ENCODE measurements at places on chromosomes 4 and X. TPM values are rescaled to one million over a fixed set of nuclear protein-coding genes. Genes with fewer than 3 reads are reported as not detected.

DNA sequence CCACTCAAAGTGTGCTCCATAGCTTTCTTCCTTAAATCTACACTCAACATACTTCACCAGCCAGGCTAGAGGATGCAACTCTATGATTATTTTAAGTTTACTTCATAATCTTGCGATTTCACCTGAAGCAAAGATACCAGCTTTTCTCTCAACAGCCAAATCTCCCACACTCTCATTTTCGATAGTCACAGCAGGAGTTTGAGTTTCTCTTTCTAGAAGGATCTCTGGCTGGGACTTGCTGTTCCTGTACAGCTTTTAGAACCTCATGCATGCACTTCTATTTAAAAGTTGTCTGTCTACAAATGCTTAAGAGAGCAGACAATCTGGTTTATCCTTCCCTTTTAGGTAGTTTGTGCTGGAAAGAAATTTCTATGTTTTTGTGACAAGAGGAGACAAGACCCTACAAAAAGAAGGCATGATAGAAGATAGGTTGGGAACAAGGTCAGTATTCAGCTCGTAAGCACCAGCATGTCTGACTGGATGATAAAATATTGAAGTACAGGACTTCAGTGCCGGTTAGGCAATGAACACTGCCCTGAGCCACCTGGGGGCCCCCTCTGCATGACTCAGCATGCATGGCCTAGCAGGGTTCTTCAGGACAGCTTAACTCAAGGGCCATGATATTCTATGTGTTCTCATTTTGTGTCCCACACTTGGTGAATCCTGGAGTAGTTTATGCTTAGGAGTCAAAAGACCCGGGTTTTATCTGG is 65.6 kb downstream of the ATXN3L start:
- H3K4me1 ChIP-seq, result no peaks in the 10 kb centered on the region
- peaks cover 3% of the 10 kb centered on the region for H3K27me3 ChIP-seq
- DNase-seq, result no peak
- H3K36me3 ChIP-seq, result no peaks in the 10 kb centered on the region
- no peak overlapping the region for H3K4me3 ChIP-seq
- no peak overlapping the region for H3K27ac ChIP-seq

Gene ZFP92
- 0.91 TPM for total RNA-seq

- peak overlapping the region; percentile 78 for H3K4me3 ChIP-seq
- peak overlapping the region; percentile 88 for H3K27ac ChIP-seq
- no peaks in the 10 kb centered on the region for H3K36me3 ChIP-seq
- H3K4me1 ChIP-seq, result peaks cover 10% of the 10 kb centered on the region
Observed at GRCh38 chr4:113146876-113147358, 97.5 kb downstream of the ANK2 start.

GRCh38 chr4:74353858-74354257 is 11.1 kb upstream of the EREG start:
- no peaks in the 10 kb centered on the region for H3K27me3 ChIP-seq
- no peak overlapping the region for H3K4me3 ChIP-seq

Gene CFP
- total RNA-seq, result 8.3 TPM

Gene SYAP1
- 40.3 TPM for total RNA-seq

DNA sequence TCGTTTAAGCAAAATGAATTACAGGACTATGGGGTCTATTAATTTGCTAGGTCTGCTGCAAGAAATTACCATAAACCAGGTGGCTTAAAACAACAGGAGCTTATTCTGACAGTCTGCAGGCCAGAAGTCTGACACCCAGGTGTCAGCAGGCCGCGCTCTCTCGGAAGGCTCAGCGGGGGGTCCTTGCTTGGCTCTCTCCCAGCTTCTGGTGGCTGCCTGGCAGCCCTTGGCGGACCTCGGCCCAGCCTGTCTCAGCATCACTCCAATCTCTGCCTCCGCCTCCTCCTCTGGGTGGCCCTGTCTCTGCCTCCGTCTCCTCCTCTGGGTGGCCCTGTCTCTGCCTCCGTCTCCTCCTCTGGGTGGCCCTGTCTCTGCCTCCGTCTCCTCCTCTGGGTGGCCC is 580.5 kb upstream of the FAT1 start:
- H3K4me1 ChIP-seq, result no peaks in the 10 kb centered on the region
- H3K4me3 ChIP-seq, result no peak overlapping the region
- DNase-seq, result peak; percentile 29

- H3K27me3 ChIP-seq, result no peaks in the 10 kb centered on the region
- H3K27ac ChIP-seq, result no peak overlapping the region
- H3K4me1 ChIP-seq, result no peaks in the 10 kb centered on the region
- DNase-seq, result no peak
- no peak overlapping the region for H3K4me3 ChIP-seq
Observed at GRCh38 chr4:40812386-40812785, 62.6 kb downstream of the NSUN7 start.

Gene F8A2
- total RNA-seq, result not detected

DNA sequence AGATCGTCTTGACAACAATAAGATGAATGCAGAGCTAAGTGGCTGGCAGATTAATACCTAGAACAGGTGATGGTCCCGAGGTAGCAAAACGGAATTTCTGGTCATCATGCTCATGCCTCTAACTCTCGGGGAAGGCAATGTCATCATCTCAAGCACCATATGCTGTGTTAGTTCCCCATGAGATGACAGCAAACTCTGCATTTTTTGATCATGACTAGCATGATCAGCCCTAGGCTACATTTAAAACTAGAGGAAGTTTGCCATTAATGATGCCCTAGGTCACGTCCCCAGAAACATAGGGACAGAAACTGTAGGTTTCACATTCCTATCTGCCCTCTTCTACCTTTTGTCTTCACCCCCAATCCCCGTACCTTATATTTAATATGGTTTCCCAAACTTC is 11.6 kb downstream of the LPAR4 start:
- H3K27me3 ChIP-seq, result no peaks in the 10 kb centered on the region
- no peak for DNase-seq
- no peak overlapping the region for H3K27ac ChIP-seq
- no peaks in the 10 kb centered on the region for H3K4me1 ChIP-seq

GRCh38 chr4:10738826-10739489 is 54.4 kb upstream of the CLNK start:
- H3K4me3 ChIP-seq, result no peak overlapping the region
- no peaks in the 10 kb centered on the region for H3K4me1 ChIP-seq
- no peaks in the 10 kb centered on the region for H3K36me3 ChIP-seq

Gene SLC16A2
- 13.8 TPM for total RNA-seq

DNA sequence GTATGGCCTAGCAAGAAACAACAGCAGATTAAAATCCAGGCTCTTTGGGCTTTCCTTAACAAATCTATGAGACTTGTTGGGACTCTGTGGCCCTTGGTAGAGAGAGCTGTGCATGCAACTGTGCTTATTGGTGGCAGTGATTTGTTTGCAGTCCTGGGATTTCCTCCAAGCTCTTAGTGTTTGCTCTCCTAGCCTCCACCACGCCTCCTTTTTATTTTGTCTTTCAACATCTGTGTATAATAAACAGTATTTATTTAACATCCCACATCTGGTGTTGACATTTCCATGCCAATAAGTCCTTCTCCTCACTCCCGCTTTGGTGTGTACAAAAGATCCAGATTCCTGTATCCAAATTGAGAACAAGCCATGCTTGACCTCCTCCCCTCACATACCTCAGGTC is 3.1 kb downstream of the TNMD start:
- H3K36me3 ChIP-seq, result no peaks in the 10 kb centered on the region
- H3K27ac ChIP-seq, result no peak overlapping the region
- H3K4me3 ChIP-seq, result no peak overlapping the region

DNA sequence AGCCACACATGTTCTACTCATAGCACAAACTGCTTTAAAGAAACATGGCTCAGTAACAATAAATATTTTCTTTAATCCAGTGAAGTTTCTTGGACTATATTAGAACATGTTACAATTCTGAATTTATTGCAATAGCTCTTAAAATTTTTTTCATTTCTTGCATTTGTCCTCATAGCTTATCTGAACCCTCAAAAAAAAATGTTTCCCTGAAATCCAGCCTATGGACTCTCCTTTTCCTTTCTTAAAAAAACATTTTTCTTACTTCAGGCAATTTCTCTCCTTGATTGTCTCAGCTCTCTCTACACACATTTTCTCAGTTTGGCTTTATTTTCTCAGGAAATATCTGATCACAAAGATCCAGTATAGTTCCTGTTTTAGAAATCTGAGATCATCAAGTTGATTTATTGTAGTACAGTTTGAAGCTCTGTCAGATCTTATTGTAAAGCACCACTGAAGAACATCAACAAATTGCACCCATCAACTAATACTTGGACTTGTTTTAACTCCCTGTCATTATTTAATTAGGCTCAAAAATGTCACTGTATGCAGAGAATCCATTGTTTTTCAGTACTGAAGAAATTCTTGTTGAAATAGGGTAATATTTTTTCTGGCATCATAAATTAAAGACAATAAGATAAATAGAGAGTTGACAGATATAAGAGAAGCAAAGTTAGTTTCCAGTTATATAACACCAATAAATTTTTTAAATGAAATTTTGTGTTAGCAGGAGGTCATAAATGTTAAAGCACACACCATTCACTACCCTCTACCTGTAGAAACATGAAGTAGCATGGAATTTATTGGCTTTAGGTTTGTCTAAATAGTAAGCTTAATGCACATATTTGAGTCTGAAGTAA is 317.7 kb downstream of the ARHGAP24 start:
- no peak overlapping the region for H3K27ac ChIP-seq
- no peaks in the 10 kb centered on the region for H3K4me1 ChIP-seq
- H3K4me3 ChIP-seq, result no peak overlapping the region
- no peaks in the 10 kb centered on the region for H3K36me3 ChIP-seq
- H3K27me3 ChIP-seq, result no peaks in the 10 kb centered on the region

Gene PDCL2
- total RNA-seq, result not detected

DNA sequence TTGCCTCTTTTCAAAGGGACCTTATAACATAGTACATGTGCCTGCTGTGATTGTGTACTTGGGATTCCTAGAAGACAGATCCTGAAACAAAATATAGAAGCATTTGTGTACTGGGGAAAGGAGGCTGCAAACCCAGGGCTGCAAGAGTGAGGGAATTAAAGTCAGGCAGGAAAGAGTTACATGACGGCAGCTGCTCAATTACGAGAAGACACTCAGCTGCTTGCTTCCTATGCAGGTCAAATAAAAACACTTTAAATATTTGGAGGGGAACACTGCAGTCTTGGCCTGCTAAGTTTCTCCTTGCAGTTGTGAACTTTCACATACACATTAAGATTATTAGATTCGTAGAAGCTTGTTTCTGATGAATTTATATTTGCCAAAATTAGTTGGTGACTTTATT is 191.9 kb upstream of the CXCL13 start:
- no peaks in the 10 kb centered on the region for H3K36me3 ChIP-seq
- no peaks in the 10 kb centered on the region for H3K27me3 ChIP-seq
- DNase-seq, result peak; percentile 49
- H3K27ac ChIP-seq, result no peak overlapping the region

DNA sequence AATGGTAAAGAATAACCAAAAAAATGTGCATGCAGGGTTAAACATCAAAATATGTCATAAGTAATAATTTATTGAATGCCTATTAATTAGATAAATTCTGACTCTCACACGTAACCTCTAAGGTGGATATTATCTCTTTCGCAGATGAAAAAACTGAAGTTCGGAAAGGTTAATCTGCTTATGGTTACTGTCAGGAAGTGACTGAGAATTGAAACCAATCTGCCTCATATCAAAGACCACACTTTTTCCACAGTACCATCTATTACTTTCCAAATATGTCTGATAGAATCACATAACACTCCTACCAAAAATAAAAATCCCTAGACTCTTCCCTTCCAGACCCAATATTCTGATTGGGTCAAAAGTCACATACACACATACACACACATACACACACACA is 6.2 kb downstream of the CHIC2 start:
- no peak for DNase-seq
- no peaks in the 10 kb centered on the region for H3K36me3 ChIP-seq
- no peaks in the 10 kb centered on the region for H3K27me3 ChIP-seq
- H3K4me1 ChIP-seq, result peaks cover 26% of the 10 kb centered on the region
- no peak overlapping the region for H3K27ac ChIP-seq

Gene ITGB1BP2
- 1.8 TPM for total RNA-seq

DNA sequence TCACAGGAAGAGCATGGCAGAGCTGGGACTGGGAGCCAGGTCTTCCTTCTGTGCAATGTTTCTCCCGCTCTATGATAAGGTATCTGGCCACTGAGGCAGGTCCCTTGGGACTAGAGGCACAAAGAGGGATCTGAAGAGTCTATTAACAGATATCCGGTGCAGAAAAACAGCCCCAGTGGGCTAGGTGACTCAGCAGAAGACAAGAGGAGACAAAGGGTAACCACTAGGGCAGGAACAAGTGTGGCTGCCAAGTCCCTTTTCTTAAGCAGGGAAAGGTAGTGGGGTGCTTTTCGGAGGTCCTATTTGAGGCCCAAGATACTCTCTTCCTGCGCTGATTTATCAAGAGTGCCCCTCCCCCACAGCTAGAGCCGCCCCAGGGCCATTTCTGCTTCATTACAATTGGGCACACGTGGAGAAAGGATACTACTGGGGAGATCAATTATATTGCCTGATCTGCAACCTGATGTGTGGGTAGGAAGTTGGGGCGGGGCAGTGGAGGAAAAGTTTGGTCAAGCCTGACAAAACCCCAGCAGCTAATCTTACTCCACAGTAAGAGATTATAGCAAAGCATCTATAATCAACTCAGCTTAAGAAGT is at the start of gene DGAT2L6:
Gene DGAT2L6, plus strand, starts transcription at position 546 of the 596 bp plus-strand sequence. CDS start 100 bp downstream, outside the sequence.
- H3K4me1 ChIP-seq, result no peaks in the 10 kb centered on the region
- no peak within 1 kb of the TSS for H3K4me3 ChIP-seq
- no peaks in the 10 kb centered on the region for H3K27me3 ChIP-seq
- H3K36me3 ChIP-seq, result no peaks in the 10 kb centered on the region

DNA sequence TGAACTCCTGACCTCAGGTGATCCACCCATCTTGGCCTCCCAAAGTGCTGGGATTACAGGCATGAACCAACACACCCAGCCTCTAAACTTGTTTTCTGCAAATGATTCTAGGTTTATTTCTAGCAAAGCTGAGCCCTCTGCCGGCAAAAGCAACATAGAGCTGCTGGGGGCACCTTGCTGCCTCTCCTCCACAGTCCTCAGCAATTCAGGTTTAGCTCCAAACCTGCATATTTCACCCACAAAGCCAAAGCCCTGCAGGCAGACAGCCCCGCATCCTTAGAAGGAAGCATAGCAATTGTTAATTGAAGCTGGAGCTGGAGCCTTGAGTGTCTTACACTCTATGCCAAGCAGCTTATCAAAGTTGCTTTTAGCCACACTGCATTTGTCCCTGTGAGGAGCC is 24.9 kb upstream of the OCIAD2 start:
- H3K36me3 ChIP-seq, result no peaks in the 10 kb centered on the region
- no peaks in the 10 kb centered on the region for H3K27me3 ChIP-seq
- H3K27ac ChIP-seq, result no peak overlapping the region

DNA sequence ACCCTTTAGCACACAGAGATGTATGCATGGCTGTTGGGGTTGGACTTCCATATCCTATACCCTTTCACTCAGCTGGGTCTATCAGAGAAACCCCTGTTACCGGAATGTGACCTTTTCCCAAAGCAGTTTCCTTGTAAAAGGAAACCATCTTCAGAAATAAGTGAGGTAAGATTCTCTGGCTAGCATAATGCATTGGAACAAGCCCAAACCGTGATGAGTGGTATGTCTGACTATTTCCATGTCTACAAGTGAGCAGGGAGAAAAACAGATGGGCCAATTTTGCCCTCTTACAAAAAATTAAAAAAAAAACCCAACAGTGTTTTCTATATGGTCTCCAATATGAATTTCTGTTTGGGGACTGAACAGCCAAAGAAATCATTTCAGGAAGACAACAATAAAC is 283.9 kb downstream of the SMARCA1 start:
- no peak overlapping the region for H3K4me3 ChIP-seq
- no peaks in the 10 kb centered on the region for H3K4me1 ChIP-seq
- H3K27me3 ChIP-seq, result no peaks in the 10 kb centered on the region
- no peak overlapping the region for H3K27ac ChIP-seq
- H3K36me3 ChIP-seq, result no peaks in the 10 kb centered on the region

Data from kidney (tissue), 22 donors.